ENCODE measurements at places on chromosomes 16 and 17.

DNA sequence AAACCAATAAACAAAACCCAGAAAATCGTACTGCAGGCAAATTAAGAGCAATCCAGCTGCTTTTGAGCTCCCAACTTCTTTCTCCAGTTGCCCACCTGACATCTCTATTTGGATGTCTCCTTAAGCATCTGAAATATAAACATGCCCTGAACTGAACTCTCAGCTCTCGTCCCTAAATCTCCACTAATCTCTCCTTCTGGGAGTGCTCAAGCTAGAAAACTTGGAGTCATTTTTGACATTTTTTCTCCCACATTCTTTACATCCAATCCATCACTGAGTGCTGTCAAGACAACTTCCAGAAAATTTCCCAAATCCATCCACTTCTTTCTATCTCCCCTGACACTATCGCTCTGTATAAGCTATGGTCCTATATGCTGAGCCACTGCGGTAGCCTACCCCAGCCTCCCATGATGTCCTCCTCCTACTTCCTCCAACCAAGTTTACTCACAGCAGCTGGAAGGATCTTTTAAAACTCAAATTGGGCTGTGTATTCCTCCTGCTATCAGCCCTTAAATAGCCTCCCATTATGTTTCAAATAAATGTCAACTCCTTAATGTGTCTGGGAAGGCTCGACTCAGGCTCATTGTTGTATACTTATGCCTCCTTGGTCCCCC, 53.1 kb downstream of the HS3ST3B1 start:
- no peak for DNase-seq

GRCh38 chr17:63480826-63481487, 4.1 kb downstream of the ACE start:
- DNase-seq = no peak

- no peak for DNase-seq
These were observed 3.7 kb downstream of the RPH3AL start for GRCh38 chr17:348692-349425.

GRCh38 chr17:42561897-42562387, at the start of gene COASY:
TSS of gene COASY (plus strand) at chr17:42562148. CDS start at chr17:42562623, 475 bp downstream.
- peak; percentile 97 for DNase-seq

GRCh38 chr17:82023447-82024241, 539 bp downstream of the LRRC45 start:
- DNase-seq = peak; percentile 28

GRCh38 chr17:61452301-61453290, at the start of gene TBX4:
TSS of gene TBX4 (plus strand) at chr17:61452422. CDS start at chr17:61456491, 4,069 bp downstream.
- no peak for DNase-seq

- DNase-seq = no peak
These were observed 417.9 kb downstream of the MAF start for GRCh38 chr16:79182616-79183015.

GRCh38 chr17:61568219-61569072, 22.6 kb downstream of the NACA2 start:
- no peak for DNase-seq

GRCh38 chr17:75909812-75910274, 5.2 kb upstream of the MRPL38 start:
- DNase-seq = no peak

Measured in activated CD4-positive, alpha-beta T cell treated with anti-CD3 and anti-CD28 coated beads, Interleukin-2, amount 50 U/mL, for 48 hours (primary cell).